ENCODE measurements at places on chromosomes 5 and 9.

DNA sequence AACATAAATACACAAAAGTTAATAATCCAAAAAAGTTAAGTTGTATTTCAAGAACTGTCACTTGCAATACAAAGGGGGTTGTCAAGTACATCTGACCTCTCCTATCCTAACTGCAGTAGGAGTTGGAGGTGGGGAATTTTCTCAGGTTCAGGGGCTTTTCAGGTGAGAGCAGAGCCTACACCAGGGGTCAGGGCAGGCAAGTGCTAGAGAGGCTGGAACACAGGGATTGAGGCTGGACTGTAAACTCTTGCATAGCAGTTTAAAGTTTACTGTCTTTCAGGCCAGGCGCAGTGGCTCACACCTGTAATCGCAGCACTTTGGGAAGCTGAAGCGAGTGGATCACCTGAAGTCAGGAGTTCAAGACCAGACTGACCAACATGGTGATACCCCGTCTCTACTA, 25.4 kb upstream of the RASGRF2 start:
- no peak for DNase-seq

- DNase-seq: peak; percentile 28
Measured at GRCh38 chr5:41256400-41256799, 43.1 kb upstream of the C6 start.

DNA sequence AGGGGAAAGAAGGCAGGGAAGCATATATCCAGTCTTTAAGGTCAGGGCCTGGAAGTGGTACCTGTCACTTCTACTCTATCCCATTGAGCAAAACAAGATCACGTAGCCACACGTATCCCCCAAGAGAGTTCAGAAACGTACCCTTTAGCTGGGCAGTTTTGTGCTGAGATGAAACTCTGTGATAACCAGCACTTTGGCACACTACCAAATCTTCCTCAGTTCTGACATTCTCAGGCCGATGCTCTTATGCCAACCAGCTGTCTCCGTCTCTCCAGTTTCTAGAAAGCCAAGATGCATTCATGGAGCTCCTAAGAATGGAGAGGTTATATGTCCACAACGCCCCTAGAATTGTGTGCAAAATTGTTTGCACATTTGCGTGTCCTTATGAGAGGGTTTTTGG, 176.6 kb upstream of the MSX2 start:
- no peak for DNase-seq

DNA sequence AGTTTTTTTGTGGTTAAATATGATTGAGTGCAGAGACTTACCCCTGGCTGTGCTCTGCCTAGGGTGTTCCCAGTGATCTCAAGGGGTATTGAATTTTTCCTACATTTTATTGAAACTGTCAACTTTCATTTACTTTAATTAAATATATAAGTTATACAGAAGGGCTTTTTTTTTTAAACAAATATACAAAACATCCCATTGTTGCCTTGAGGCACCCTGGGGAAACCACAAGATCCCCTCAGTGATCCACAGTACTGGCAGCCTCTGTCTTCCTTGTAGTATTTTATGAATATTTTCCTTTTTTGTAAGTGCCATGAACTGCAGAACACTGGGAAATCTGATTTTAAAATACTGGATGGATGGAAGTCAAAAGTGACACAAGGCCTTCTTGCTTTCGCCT, 123.7 kb downstream of the TLE1 start:
- DNase-seq: no peak

DNA sequence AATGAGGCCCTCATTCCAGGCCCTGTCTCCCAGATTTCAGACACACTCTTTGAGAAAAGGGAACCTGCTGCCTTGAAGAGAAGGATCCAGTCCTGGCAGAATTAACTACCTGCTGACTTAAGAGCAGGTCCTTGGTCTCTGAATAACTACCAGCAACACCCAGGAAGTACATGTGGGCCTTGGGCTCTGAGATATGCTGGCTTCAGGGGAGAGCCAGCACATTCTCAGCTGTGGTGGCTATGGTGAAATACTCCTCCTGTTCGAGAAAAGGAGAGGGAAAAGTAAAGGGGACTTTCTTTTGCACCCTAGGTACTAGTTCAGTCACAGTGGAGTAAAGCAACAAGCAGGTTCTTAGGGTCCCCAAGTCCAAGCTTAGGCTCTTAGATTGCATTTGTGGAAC, 120.0 kb downstream of the HMHB1 start:
- no peak for DNase-seq
